ENCODE measurements at places on chromosomes 2 and 18. TPM values are rescaled to one million over a fixed set of nuclear protein-coding genes. Genes with fewer than 3 reads are reported as not detected.

PLEK gene
- 2.6 TPM for total RNA-seq

GBX2 gene
- total RNA-seq, result not detected

ANKRD62 gene
- total RNA-seq, result not detected

RAB1A gene
- total RNA-seq, result 42.4 TPM

STARD6 gene
- not detected for total RNA-seq

MSTN gene
- 1.3 TPM for total RNA-seq

EPG5 gene
- 22.2 TPM for total RNA-seq

ZNF2 gene
- total RNA-seq, result 2.4 TPM

MALL gene
- 3.8 TPM for total RNA-seq

MGAT4A gene
- total RNA-seq, result 13.7 TPM

OSBPL6 gene
- 11.6 TPM for total RNA-seq

GCG gene
- total RNA-seq, result not detected

SNRPD1 gene
- total RNA-seq, result 16.9 TPM

LOXL3 gene
- 0.65 TPM for total RNA-seq

ANKRD30B gene
- not detected for total RNA-seq

KCNS3 gene
- 93.3 TPM for total RNA-seq

SCN7A gene
- total RNA-seq, result 4.4 TPM

ABCG8 gene
- total RNA-seq, result not detected

NPAS2 gene
- 47.0 TPM for total RNA-seq

MYOM1 gene
- 245 TPM for total RNA-seq

IER3IP1 gene
- 13.4 TPM for total RNA-seq

LHCGR gene
- not detected for total RNA-seq

MEP1B gene
- not detected for total RNA-seq

PSMA8 gene
- total RNA-seq, result not detected

OR6B2 gene
- total RNA-seq, result not detected

KLHL30 gene
- 224 TPM for total RNA-seq

ST8SIA5 gene
- 7.7 TPM for total RNA-seq

EPB41L3 gene
- 16.1 TPM for total RNA-seq

GALNT5 gene
- total RNA-seq, result not detected

MAP3K19 gene
- not detected for total RNA-seq

CPS1 gene
- 2.4 TPM for total RNA-seq

APCDD1 gene
- total RNA-seq, result 10.1 TPM

KCNJ3 gene
- total RNA-seq, result 0.09 TPM

KYNU gene
- total RNA-seq, result 0.61 TPM

DYNAP gene
- total RNA-seq, result not detected

AKAIN1 gene
- not detected for total RNA-seq

LIMS4 gene
- total RNA-seq, result 2.9 TPM
